Thyroid gland (tissue), 4 donors: ENCODE measurements at places on chromosomes 2 and 18. TPM values are rescaled to one million over a fixed set of nuclear protein-coding genes. Genes with fewer than 3 reads are reported as not detected.

HTRA2 gene
- 27.3 TPM for total RNA-seq

BOLL gene
- 0.45 TPM for total RNA-seq

ADD2 gene
- total RNA-seq, result 2.8 TPM

CCDC141 gene
- total RNA-seq, result 5.0 TPM

SIX3 gene
- total RNA-seq, result not detected

CHN1 gene
- 9.4 TPM for total RNA-seq

GYPC gene
- 83.6 TPM for total RNA-seq

ONECUT2 gene
- total RNA-seq, result under 0.01 TPM

PLA2R1 gene
- 142 TPM for total RNA-seq

GRCh38 chr2:39730685-39731302, 48.3 kb downstream of the THUMPD2 start:
- no peaks in the 10 kb centered on the region for H3K4me1 ChIP-seq
- no peak overlapping the region for H3K27ac ChIP-seq
- no peak overlapping the region for H3K4me3 ChIP-seq
- no peak for DNase-seq
- no peaks in the 10 kb centered on the region for H3K36me3 ChIP-seq
- H3K27me3 ChIP-seq, result no peaks in the 10 kb centered on the region

DNA sequence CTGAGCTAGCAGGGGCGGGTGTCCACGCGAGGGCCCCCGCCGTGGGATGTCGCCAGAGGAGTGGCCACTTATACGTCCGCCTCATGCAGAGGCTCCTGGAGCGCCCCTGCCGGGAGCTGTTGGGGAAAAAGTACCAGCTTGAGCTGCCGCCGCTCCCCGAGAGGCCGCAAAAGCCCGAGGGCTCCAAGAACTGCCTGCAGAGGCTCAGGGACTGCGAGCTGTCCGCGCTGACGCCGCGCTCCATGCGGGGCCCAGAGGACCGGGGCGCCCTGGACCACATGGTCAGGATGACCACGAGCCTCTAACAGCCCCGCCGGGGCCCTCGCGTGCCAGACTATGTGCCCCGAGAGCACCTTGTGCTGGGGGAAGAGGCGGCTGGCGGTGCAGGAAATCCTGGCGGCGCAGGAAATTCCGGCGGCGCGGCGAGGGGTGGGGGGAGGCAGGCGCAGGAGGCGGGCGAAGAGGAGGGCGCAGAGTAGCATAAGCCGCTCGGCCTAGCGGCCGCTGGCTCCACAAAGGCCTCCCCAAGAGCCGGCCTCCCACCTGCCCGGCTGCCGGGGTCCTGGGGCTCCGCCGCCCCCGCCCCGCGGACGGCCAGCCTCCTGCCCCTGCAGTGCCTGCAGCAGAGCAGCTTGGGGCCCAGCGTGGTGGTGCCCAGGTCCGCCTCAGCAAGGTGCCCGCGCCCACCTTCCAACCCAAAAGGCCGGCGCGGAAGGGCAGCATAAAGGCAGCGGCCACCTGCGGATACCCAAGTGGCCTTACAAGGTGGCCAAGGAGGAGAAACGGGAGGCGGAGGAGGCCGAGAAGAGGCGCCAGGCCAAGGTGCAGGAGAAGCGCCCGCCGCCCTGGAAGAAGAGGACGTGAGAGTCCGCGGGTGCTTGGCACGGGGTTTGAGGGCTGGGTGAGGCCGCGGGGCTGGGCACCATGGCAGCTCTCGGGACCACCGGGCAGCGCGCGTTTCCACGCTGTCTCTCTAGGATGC, 42.1 kb upstream of the TRIM43B start:
- no peaks in the 10 kb centered on the region for H3K27me3 ChIP-seq
- H3K27ac ChIP-seq, result peak overlapping the region; percentile 93
- H3K4me3 ChIP-seq, result peak overlapping the region; percentile 92
- peak; percentile 83 for DNase-seq
- peaks cover 9% of the 10 kb centered on the region for H3K36me3 ChIP-seq
- peaks cover 42% of the 10 kb centered on the region for H3K4me1 ChIP-seq

- H3K27me3 ChIP-seq, result no peaks in the 10 kb centered on the region
- DNase-seq, result no peak
- H3K4me3 ChIP-seq, result no peak overlapping the region
- H3K27ac ChIP-seq, result no peak overlapping the region
- H3K36me3 ChIP-seq, result no peaks in the 10 kb centered on the region
Measured at GRCh38 chr2:237456200-237456843, 30.7 kb upstream of the MLPH start.

DNA sequence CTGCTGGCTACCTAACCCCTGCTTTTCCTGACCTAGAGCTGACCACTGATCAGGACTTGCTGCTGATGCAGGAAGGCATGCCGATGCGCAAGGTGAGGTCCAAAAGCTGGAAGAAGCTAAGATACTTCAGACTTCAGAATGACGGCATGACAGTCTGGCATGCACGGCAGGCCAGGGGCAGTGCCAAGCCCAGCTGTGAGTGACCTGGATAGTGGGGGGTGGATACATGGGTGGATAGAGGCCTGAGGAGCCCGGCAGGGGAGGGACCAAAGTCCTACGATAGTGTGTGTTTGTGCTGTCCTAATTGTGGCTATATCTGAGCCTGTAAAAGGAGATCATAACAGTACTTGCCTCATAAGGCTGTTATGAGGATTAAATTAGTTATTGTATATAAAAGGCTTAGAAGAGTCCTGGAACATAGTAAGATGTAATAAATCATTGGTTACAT, 8.2 kb downstream of the PLCD4 start:
- H3K4me1 ChIP-seq, result no peaks in the 10 kb centered on the region
- H3K27ac ChIP-seq, result no peak overlapping the region
- no peak for DNase-seq
- H3K36me3 ChIP-seq, result no peaks in the 10 kb centered on the region
- no peaks in the 10 kb centered on the region for H3K27me3 ChIP-seq

DNA sequence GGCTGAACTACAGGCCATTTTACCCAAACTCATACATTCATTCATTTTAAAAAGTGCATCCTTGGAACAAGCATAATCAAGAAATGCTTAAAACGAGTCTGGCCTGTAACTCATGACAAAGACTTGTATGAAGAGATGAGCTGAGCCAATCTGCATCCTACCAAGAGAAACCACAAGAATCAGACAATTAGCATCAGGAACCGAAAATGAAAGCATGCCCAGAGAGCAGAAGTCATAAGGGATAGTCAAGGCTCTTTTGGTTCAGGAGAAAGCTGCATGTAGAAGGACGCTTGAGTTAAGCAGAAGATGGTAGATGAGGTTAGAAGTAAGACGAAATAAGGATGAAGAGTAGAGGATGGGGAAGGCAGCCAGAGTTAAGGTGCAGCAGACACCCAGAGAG, 137.0 kb upstream of the CTNNA2 start:
- no peak overlapping the region for H3K4me3 ChIP-seq
- no peak overlapping the region for H3K27ac ChIP-seq
- no peaks in the 10 kb centered on the region for H3K27me3 ChIP-seq
- no peak for DNase-seq
- H3K4me1 ChIP-seq, result no peaks in the 10 kb centered on the region

DNA sequence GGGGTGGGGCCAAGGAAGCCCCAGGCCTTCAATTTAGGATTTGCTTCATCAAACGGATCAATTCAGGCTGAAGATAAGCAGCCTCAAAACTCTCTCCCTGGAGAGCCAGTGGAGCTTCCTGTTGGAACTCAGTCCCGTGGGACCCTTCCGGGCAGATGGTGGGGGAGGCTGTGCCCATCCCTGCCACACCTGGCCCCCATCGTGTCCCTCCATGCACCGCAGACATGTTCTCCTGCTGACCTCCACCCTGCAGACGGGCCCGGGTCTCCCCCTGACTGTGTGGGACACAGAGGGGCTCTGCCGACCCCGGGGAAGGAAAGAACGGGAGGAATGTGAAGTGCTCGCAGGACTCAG, 144.2 kb downstream of the TPO start:
- H3K27ac ChIP-seq, result no peak overlapping the region
- H3K27me3 ChIP-seq, result no peaks in the 10 kb centered on the region
- no peaks in the 10 kb centered on the region for H3K4me1 ChIP-seq
- H3K36me3 ChIP-seq, result peaks cover 21% of the 10 kb centered on the region
- no peak overlapping the region for H3K4me3 ChIP-seq

DNA sequence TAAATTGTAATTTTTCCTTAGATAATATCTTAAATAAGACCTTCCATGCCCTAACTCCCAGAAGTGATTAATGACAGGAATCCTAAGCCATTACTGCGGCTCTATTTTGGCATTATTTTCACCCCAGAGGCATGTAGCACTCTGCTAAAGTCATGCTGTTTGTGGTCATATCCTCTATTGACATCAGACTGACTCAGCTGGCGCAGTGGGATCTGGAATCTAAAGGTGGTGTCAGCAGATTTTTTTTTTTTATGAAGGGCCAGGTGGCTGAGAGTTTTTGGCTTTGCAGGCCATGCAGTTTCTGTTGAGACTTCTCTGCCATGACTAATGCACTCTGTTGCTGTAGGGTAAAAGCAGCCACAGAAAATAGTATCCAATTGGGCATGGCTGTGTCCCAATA, 64.1 kb upstream of the ACVR1C start:
- H3K27ac ChIP-seq, result no peak overlapping the region
- no peaks in the 10 kb centered on the region for H3K27me3 ChIP-seq
- H3K36me3 ChIP-seq, result no peaks in the 10 kb centered on the region
- DNase-seq, result no peak
- no peaks in the 10 kb centered on the region for H3K4me1 ChIP-seq
- no peak overlapping the region for H3K4me3 ChIP-seq

GRCh38 chr2:49177194-49177593, 22.9 kb upstream of the FSHR start:
- H3K4me1 ChIP-seq, result no peaks in the 10 kb centered on the region
- H3K4me3 ChIP-seq, result no peak overlapping the region
- no peak overlapping the region for H3K27ac ChIP-seq
- no peaks in the 10 kb centered on the region for H3K27me3 ChIP-seq

DNA sequence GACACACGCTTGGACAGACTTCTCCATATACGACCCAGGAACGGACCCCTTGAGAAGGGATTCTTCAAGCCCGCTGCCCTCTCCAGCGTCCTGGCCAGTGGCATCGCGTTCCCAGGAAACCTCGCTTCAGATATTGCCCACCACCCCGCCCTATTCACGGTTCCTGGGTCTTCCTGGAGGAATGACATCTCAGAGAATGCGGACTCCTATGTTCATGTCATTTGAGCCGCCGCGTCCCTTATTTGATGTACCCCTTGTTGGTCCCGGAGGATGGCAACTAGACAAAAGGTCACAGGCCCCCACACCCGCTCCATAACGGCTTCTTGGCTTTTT, 588 bp upstream of the CCDC93 start:
- no peaks in the 10 kb centered on the region for H3K36me3 ChIP-seq
- no peaks in the 10 kb centered on the region for H3K27me3 ChIP-seq
- no peak for DNase-seq
- no peak overlapping the region for H3K27ac ChIP-seq
- H3K4me3 ChIP-seq, result peak overlapping the region; percentile 99

DNA sequence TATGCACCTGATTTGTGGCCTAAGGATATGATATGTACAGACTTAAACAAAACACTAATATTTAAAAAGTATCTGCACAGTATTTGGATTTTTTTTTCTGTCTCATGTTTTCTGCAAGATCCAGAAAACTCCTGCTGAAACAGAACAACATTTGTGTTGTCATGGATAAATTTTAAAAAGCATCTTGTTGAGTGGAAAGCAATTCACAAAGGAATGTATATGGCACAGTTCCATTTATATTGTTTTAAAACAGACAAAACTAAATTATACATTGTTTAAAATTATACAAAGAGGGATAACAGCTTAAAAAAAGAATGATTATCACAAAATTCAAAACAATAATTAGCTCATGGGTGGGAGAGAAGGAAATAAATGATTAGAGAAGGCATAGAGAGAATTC, 193.5 kb downstream of the PPP1R1C start:
- H3K4me3 ChIP-seq, result no peak overlapping the region
- no peak for DNase-seq
- H3K36me3 ChIP-seq, result no peaks in the 10 kb centered on the region

DNA sequence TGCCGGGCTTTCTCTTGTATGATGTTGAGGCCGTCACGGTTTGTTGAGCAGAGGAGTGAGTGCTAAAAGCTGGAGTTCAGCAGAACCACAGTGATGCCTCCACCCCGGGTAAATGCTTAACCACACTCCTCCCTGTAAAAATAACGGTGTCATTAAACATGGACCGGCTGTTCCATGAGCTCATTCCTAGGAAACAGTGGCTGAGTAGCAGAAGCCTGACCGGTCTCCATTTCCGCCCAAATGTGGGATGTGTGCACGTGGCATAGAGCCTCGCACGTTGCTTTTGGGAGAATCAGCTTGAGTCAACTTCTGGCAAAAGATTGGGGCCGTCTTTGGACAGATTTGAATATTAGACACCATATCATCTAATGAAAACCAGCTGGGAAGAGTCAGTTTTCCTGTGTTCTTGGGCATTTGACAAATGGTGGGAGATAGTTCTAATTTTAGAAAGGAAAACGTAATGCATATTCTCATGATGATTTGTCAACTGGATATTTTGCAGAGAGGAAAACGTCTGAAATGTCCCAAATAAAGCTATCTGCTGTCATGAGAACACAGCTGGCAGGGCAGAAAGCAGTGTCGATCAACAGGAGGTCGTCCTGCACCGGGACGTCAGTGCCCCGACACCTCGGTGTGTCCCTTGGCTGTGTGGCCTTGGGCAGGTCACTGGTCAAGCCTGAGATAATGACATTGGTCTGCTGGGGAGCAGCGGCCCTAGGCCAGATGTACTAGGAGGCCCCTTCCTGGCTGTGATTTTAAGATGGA, 42.4 kb downstream of the LRRFIP1 start:
- peaks cover 16% of the 10 kb centered on the region for H3K4me1 ChIP-seq
- H3K36me3 ChIP-seq, result no peaks in the 10 kb centered on the region
- no peak overlapping the region for H3K4me3 ChIP-seq
- peak; percentile 81 for DNase-seq
- no peaks in the 10 kb centered on the region for H3K27me3 ChIP-seq

GRCh38 chr2:45905632-45905958, 254.1 kb downstream of the PRKCE start:
- H3K4me1 ChIP-seq, result peaks cover 21% of the 10 kb centered on the region
- no peaks in the 10 kb centered on the region for H3K27me3 ChIP-seq
- no peak overlapping the region for H3K27ac ChIP-seq
- no peak overlapping the region for H3K4me3 ChIP-seq
- DNase-seq, result no peak
- H3K36me3 ChIP-seq, result no peaks in the 10 kb centered on the region

DNA sequence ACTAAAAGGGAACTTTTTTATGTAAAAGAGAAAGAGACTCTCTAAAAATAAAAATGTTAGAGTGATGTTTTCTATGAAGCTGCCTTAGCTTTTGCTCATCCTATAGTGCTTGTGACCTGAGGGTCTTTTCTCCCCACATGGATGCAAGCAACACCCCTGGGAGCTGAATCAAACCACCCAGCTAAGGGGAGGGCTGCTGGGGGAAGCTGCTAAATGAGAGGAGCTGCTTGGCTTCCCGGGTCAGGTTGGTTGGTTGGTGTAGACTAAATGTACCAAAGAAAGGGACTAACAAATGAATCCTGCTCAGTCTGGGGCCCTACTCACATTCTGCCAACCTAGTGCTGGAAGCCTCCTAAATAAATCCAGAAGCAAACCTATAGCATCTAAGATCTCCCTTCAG, 35.0 kb downstream of the AFF3 start:
- H3K27ac ChIP-seq, result no peak overlapping the region
- no peaks in the 10 kb centered on the region for H3K4me1 ChIP-seq
- no peak overlapping the region for H3K4me3 ChIP-seq
- no peaks in the 10 kb centered on the region for H3K36me3 ChIP-seq
